ENCODE measurements at places on chromosomes 5 and 9.

DNA sequence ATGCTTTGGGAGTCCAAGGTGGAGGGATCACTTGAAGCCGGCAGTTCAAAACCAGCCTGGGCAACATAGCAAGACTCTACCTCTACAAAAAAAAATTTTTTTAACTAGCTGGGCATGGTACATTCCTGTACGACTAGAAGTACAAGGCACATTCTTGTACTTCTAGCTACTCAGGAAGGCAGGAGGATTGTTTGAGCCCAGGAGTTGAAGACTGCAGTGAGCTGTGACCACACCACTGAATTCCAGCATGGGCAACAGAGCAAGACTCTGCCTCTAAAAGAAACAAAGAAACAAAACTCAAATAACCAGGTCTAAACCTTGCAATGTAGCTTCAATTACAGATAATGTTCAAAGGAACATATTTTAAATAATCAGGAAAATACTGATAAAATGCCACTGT, 56.2 kb downstream of the SSBP2 start:
- no peak for DNase-seq

- DNase-seq = no peak
These were observed 600 bp upstream of the SQSTM1 start for GRCh38 chr5:179820127-179820482.

DNA sequence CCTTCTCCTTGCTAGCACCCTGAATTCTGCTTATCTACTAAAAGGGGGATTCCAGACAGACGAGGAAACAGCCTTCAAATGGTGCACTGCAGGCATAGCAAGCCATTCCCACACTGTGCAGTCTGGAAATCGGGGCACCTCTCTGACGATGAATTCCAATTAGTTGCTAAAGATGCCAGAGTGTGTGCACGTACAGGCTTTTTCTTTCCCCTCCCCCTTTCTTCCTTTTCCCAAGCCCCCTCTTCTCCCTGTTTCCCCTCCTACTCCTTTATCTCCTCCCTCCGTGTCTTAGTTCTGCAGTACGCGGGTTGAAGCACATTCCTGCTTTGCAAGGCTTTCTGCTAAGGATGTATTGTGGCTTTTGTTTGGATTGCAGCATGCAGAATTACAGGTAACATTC, at the start of gene GPR21:
Gene GPR21, plus strand, starts transcription at position 316 of the 400 bp plus-strand sequence. CDS start 900 bp downstream, outside the sequence.
- no peak for DNase-seq

DNA sequence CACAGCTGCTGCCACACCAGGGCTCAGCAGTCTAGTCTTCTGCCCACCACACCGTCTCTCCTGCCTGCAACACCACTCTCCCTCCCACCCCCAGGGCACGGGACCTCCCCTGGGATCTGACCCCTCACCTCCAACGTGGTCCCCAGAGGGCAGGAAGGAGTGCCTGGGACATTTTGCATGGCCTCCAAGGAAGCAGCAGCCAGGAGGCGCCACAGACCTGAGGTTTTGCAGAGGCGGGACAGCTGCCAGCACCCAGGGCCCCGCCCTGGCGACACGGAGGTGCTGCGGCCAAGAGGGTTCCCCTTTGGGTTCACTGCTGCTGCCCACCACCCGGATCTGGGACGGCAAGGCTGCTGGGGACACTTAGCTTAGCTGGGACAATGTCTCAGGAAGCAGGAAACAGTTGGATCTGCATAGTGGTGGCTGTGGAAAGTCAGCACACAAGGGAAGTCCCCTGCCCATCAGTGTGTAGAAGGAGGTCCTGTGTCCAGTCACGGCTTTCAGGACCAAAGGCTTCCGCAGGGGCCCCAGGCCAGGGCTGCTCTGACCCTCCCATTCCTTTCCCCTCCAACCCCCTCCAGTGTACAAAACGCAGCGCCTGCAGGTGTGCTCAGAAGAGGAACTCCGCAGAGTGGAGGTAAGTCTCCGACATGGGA, 13.8 kb downstream of the PROP1 start:
- no peak for DNase-seq

DNA sequence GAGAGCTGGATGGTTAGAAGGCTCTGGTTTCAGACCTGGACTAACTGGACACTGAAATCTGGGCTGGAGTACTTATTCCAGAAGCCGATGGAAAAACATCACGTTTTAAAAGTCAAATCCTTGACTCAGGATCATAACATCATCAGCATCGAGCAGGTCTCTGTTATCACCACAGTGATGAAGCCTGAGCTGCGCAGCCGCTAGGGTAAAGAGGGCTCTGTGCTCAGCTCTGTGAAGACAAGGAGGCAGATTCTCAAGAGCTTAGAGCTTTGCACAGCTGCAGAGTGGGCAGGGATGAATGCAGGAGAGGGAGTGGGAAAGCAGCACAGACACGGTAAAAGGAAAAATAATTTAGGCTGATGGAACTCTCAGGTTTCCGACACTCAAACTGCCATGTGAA, 208.8 kb upstream of the TAS2R1 start:
- no peak for DNase-seq

DNA sequence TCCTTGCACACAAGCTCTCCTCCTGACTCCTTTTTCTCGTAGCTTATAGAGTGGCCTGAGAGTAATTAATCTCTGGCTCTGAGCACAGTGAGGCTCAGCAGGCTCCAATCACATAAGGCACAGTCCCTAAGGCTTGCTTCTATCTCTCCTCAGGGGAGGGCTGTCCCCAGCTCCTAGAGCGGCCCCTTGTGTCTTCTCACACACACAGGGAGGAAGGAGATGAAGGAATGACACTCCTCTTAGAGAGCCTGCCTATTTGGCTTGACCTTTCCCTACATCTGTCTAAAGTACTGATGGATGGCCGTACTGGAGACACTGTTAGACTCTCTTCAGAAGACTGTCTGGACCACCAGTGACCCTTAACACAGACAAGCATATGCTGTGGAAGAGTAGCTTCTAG, 12.9 kb downstream of the TAS2R1 start:
- no peak for DNase-seq

DNA sequence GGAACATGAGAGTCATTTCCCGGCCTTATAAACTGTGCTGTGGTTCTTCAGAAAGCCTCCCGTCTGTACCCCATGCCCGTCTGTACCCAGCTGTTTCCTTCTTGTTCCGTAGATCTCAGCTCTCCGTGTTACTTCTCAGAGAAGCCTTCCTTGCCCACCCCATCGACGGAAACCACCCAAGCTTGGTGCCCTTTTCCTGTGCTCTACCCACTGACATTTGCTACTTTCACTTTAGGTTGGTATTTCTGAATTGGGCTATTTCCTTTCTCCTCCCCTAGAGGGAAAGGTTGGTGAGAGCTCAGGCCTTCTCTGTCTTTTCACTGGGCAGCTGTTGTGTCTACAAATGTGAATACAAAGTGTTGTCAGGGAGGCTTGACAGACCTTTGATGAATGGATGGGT, 764.5 kb upstream of the ADAMTS16 start:
- no peak for DNase-seq

DNA sequence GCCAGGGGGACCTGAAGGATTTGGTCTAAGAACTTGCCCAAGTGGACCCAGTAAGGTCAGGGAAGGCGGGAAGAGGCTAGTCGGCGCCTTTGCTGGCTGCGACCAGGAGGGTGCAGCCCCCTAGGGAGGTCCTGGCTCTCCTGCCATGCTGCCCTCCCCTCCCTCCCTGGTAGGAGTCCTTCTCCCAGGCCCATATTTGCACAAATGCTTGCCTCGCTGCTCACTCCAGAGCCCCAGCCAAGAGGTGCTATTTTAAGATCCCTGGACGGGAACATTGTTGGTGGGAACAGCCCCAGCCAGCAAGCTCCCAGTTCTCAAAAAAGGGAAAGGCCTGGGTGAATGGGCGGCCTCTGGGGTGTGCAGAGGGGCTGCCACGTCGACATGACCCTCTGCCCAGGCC, 4.3 kb upstream of the IL17B start:
- DNase-seq = no peak

- no peak for DNase-seq
These were observed 327.1 kb upstream of the NUDT12 start for GRCh38 chr5:103889500-103890209.

DNA sequence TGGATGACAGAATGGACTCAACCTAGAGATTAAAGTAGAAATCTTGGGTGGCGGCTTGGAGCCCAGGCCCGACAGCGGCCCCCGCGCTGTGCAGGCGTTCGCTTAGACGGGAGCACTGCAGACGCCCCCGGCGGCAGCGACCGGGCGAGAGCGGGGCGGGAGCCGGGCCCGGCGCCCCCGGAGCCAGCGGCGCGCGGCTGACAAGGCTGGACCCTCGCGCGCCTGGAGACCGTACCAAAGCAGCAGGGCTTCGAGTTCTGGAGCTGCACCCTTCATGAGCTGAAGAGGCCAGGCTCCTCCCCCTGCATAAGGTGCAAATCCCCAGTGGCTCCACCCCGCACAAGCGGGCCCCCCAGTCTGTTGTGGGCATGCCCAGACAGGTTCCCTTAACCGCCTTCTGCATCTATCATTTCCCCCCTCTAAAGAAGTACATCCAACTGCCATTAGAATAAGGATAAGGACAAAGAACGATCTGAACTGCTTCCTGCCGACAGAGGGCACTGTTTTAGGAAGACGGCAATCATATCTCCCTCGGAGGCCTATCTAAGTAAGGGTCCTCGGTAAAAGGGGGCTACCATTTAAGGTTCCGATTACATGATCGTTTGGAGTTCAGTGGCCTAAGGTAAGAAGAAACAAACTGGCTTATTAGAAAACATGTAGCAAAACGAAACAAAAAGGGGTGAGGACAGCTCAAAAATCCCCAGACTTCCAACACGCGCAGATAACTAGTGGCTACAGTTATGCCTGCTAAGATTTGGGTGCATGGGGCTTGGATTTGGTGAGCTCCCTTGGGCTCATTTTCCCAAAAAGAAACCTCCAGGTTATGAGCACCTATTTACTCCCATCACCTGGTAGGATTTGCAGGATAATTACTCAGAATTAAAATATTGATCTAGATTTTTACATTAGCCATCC, 66.3 kb downstream of the RGMB start:
- DNase-seq = no peak

GRCh38 chr5:143790457-143791112, 21.4 kb upstream of the HMHB1 start:
- DNase-seq = no peak

- no peak for DNase-seq
These were observed 206.2 kb downstream of the NDUFS4 start for GRCh38 chr5:53766673-53767072.

GRCh38 chr5:176809544-176810080, 747 bp upstream of the UNC5A start:
- no peak for DNase-seq

DNA sequence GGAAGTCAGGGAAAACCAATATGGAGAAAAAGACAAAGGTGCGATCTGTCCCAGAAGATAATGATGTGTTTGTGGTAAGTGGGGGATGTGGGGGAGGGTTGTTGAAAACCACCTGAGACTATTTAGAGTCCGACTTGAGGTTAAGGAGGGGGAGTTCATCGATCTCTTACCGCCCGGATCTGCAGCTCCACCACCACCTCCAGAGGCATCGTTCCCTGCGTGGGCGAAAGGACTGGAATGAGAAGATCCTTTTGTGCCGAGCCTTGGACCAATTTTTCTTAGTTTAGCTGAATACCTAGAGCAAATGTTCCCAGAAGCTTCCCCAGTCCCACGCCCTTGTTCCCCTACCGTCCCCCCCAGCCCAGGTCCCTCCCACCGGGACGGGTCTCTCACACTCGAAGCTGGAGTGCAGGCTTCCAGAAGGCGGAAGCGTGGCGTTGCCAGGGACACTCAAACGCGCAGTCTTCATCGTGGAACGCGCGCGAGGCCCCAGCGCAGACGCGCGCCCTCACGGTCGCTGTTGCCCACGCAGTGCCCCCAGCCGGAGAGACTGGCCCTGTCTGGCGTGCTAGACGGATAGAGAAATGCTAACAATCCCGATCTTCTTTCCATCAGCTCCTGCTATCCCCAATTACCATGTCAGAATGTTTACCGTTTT, at the start of gene SPATA6L:
Gene SPATA6L, minus strand, starts transcription at position 439 of the 658 bp plus-strand sequence. Its CDS starts 230 bp downstream, at position 209.
- no peak for DNase-seq

GRCh38 chr5:59136549-59136948, 553.7 kb downstream of the RAB3C start:
- no peak for DNase-seq

- no peak for DNase-seq
These were observed 1.9 kb downstream of the NPDC1 start for GRCh38 chr9:137044037-137044436.

- no peak for DNase-seq
These were observed 52.1 kb downstream of the TLE1 start for GRCh38 chr9:81637276-81637675.

DNA sequence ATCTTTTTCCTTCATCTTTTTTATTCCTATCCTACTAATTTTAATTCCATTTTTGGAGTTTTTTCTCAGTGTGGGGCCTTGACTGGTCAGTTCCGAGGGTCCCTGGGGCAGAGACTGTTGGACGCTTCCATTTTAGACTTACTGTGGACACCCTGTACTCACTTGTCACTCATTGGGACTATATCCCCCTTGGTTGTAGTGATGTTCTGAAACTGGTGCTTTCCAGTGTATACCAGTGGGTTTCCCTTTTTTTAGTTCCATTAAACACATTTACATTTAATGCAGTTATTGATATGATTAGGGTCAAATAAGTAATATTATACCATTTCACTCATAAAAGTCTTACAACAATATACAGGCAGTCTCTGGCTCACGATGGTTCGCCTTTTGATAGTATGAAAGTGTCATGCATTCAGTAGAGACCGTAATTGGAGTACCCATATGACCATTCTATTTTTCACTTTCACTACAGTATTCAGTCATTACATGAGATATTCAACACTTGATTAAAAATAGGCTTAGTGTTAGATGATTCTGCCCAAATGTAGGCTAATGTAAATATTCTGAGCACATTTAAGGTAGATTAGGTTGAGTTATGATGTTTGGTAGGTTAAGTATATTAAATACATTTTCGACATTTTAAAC, 46.0 kb downstream of the CNOT6 start:
- DNase-seq = no peak

GRCh38 chr5:23389291-23390101, 117.9 kb upstream of the PRDM9 start:
- no peak for DNase-seq

DNA sequence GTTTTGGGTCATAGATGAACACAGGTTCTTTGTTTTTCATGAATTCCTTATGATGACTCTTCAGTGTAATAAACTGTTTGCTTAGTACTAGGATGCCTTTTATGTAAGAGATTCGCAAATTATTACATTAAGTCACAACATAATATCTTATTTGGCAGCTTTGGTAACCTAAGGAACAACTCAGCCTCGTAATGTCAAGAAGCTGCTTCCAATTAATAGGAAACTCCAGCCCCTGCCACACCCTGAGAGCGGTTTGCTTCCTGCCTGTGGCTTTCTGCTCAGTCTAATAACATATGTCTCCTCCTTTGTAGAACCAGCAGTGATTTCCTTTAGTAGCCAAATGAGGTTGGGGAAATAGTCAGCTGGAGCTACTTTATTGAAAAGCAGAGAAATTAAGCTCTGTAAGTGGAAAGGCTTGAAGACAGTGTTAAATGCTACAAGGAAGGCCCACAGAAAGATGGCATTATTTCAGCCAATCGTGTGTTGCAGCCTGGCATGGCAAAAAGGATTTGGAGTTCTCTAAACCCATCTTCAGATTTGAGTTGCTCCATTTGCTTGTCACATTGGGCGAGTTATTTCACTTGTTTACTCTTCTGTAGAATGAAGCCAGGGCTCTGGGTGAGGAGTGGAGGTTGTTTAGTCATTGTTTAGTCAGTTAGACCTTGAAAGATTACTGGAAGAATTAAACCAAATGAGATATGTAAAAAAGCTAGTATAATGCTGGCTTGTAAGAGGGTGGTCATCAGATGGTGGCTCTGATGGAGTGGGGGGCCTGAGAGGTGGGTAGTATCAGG, 54.1 kb downstream of the MTAP start:
- DNase-seq = no peak

- no peak for DNase-seq
These were observed 27.3 kb upstream of the FER start for GRCh38 chr5:108720391-108720790.
